A549 (cell line): ENCODE measurements at places on chromosomes 3 and 15. TPM values are rescaled to one million over a fixed set of nuclear protein-coding genes. Genes with fewer than 3 reads are reported as not detected.

GRCh38 chr3:15771444-15771843 is 26.3 kb downstream of the ANKRD28 start:
- DNase-seq: no peak

FSD2 gene
- 0.01 TPM in 1 of 3 replicates, not detected in the others for polyA plus RNA-seq

DNA sequence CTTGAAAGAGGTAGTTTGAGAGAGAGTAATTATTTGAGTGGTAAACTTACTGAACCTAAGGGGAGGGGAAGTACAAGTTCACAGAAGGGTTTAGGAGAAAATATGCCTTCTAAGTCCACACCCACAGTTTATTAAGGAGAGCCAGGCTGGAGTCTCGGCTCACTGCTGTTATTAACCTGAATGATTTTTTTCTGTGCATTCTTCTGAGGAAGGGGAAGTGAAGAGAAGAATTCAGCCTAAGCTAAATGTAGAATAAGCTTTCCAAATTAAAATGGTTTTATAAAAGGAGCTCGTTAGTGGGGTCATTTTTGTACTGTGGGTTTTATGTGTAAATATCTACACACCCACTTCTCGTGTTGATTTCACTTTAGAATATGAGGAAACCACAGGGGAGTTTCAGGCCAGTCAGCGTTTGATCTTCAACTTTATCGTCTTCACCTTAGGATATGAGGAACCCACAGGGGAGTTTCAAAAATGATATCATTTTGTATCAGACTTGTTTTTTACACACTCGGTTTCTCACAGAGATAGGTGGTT is 1.5 kb downstream of the WHAMM start:
- DNase-seq: no peak

DNA sequence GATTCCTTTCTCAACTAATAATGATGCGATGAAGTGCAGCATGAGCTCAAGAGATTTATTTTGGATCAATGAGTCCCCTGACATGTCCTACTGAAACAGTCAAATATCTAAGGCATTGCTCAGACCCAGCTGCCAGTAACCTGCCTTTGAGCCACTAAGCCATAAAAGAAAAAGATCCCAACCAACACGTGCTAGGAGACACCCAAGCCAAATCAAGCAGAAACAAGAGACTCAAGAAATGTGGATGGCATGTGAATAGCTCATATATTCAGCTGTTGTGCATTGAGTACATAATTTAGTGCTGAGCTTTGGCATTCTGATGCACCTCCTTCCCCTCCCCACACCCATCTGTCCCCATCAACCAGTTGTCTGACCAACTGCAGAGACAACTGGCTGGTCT is 29.2 kb downstream of the GJD2 start:
- no peak for DNase-seq

EXD1 gene
- 0.14 to 0.34 TPM (median 0.26 TPM) in 3 replicates for polyA plus RNA-seq

DNA sequence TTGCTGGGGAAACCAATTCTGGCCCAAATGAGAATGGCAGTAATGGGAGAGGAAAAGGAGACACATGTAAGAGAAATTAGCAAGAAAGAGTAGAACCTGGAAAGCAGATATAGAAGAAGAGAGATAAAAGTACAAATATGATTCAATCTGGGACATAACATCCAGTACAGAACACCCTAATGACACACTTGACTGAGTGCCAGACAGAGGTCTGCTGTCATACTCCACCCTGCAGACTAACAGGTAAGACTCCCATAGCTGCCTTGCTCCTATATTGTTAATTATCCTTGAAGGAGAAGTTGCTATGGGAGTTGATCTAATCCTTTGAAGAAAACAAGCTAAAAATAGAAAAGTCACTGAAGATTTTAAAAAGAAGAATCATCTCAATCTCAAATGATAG is 21.1 kb downstream of the CCPG1 start:
- no peak for DNase-seq

DNA sequence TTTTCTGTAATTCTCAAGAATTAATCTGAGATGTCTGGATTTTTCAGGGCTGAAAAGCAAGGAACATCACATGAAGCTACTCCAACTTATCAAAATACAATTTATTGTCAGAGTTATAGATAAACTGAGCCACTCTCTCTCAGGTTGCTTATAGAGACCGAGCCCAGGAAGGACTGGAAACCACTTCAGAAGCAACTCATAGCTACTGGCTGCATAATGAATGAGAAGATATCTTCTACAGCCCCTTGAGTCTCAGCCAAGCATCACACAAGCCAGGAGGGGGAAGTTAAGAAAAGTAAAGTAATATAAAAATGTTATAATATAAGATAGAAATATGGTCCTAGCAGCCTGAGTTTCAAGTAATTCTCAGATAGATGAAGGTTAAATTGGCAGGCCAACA is 186.0 kb downstream of the TNIK start:
- no peak for DNase-seq

- no peak for DNase-seq
Observed at GRCh38 chr3:5331567-5332269, 144.2 kb downstream of the EDEM1 start.

HRG gene
- not detected in 3 replicates for polyA plus RNA-seq

- DNase-seq: no peak
Observed at GRCh38 chr3:39848365-39848764, 39.0 kb downstream of the MYRIP start.

GRCh38 chr3:29004885-29005599 is 275.8 kb upstream of the RBMS3 start:
- no peak for DNase-seq

- DNase-seq: no peak
Observed at GRCh38 chr3:77338195-77338594, 298.3 kb downstream of the ROBO2 start.

- no peak for DNase-seq
Observed at GRCh38 chr3:155230382-155230781, 63.1 kb downstream of the STRIT1 start.

DNA sequence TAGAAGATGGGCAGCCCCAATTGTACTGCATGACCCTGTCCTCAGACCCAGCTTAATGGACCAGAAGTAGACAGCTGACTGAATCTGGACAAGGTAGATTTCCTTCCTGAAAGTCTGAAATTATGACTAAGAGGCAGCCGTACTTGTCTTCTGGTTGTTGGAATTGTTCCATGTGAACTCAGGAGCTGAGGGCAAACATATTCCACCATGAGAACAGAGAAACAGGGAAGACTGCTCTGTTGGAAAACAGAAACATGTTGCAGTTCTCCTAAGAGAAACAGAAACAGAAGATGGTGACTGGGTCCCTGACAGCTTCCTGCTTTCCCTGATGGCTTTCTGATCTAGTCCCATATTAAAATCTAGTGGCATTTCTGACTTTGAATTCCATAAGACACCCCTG is 24.1 kb downstream of the POPDC2 start:
- no peak for DNase-seq

DNA sequence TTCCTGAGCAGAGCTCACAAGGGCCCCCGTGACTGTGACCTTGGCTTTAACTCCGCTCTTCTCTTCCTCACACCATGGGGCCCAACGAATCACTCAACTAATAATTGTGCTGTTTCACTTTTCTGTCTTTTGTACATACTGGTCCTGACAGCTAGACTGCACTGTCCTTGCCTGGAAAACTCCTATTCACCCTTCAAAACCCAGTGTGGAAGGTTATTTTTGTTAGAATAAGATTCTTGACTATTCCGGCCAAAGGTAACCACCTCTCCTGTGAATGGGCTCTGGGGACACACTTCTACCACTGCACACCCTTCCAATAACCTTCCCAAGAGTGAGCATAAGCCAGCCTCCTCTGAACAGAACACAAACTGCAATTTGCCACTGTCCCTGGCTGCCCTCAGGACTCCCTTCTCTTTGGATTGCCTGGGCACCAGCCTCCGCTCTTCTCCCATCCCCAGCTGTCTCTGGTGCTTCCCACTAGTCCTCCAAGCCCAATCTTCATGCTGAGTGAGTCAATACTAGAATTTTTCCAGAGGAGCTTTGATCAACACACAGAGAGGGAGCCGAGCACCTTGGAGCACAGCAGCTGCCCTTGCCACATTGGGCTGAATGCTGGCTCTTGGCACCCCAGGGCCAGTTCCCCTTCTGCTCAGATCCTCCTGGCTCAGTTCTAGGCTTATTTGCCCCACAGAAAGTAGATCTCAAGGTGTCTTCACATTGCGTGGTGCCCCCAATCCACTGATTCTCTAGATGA is 2.1 kb downstream of the SCN5A start:
- no peak for DNase-seq

DNA sequence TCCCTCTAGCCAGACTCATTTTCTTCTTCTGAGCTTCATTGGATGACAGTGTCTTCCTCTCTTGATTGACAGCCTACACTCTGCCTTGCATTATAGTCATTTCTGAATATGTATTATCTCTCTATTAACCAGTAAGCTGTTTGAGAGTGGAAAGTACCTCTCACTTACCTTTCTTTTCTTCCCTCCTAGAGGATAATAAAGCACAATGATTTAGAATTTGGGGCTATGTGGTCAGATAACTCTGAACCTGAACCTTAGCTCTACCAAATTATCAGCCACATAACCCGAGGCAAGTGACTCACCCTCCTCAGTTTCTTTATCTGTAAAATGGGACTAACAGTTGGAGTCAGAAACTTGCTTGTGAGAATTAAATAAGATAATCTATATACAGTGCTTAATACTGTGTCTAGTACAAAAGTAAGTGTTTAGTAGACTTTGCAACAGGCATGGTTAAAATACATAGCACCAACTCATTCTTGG is 331.8 kb upstream of the TBL1XR1 start:
- no peak for DNase-seq

- no peak for DNase-seq
Observed at GRCh38 chr3:187999821-188000220, 154.1 kb upstream of the LPP start.

- no peak for DNase-seq
Observed at GRCh38 chr15:75820206-75820605, 23.0 kb upstream of the UBE2Q2 start.

EAF2 gene
- 3.6 to 4.3 TPM (median 4.1 TPM) in 3 replicates for polyA plus RNA-seq

- DNase-seq: no peak
Observed at GRCh38 chr3:166669781-166670180, 710.3 kb downstream of the ZBBX start.

DNA sequence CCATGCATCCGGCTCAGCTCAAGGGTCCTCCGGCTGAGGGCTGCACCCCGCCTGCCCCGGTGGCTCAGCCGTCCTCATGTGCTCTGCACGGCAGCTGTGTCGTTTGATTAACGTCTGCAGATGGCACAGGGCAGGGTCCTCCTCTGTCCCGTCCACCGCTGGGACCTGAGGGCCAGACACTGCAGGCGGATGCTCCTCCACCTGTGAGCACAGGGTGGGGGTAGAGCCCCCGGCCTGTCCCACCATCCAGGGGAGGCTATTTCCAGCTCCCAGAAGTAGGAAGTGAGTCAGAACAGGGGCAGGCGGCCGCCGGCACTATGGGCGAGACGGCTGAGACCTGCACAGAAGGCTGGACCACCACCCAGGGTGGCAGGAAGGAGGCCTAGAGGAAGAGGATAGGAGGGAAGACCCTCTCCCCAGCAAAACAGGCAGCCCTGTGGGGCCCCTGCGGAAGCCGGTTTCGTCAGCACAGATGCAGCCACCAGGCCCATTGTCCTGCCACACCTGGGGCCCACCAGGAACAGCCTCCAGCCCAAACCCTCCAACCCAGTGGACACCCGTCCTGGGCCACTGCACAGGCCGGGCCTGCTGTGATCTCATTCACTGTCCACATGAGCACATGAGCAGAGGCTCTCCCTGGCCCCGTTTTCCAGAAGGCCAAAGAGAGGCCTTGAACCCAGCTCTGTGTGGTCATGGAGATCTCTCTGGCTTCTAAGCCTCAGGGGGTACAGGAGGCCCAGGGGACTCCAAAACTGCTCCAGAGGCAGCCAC is 12.6 kb upstream of the PLXND1 start:
- no peak for DNase-seq

- no peak for DNase-seq
Observed at GRCh38 chr3:42935472-42935871, 29.5 kb downstream of the ZNF662 start.

DNA sequence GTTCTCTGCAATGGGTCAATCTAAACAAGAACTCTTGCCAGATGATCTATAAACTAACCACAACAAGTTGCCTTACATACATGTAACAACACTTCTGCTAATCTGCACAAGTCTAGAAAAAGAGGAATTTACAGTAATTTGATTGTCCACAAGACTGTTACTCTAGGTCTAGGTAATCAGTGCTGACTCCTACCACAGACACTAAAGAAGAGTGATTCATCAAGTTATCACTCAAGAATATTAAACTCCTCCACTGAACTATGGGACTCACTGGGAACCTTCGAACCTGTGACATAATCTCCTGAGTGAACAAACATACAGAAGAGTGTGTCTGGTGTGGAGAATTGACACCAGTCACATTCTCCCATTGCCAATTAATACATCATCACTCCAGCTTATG is 138.3 kb downstream of the ANXA2 start:
- DNase-seq: no peak

SPINK8 gene
- not detected in 3 replicates for polyA plus RNA-seq

GRCh38 chr3:13764161-13764560 is 115.7 kb downstream of the WNT7A start:
- no peak for DNase-seq

- DNase-seq: no peak
Observed at GRCh38 chr3:135007607-135008006, 212.5 kb downstream of the EPHB1 start.

ALDH1L1 gene
- polyA plus RNA-seq: 0.13 to 0.21 TPM (median 0.14 TPM) in 3 replicates
